ENCODE measurements at places on chromosomes 11 and 22. TPM values are rescaled to one million over a fixed set of nuclear protein-coding genes. Genes with fewer than 3 reads are reported as not detected.

CECR2 gene
- total RNA-seq: 3.6 TPM

FAM111B gene
- total RNA-seq: 23.6 TPM

VSIG2 gene
- total RNA-seq: not detected

TSGA10IP gene
- not detected for total RNA-seq

CLDN5 gene
- total RNA-seq: 0.18 TPM

SAA2 gene
- total RNA-seq: 4.0 TPM

SLC25A1 gene
- total RNA-seq: 162 TPM
